Neural progenitor cell (in vitro differentiated cells): ENCODE measurements at places on chromosomes 12 and 14.
A peak's percentile ranks its signal among the peaks of the same experiment; 100 is the strongest.

- DNase-seq, result no peak
Observed at GRCh38 chr12:12539028-12539810, 23.4 kb downstream of the DUSP16 start.

DNA sequence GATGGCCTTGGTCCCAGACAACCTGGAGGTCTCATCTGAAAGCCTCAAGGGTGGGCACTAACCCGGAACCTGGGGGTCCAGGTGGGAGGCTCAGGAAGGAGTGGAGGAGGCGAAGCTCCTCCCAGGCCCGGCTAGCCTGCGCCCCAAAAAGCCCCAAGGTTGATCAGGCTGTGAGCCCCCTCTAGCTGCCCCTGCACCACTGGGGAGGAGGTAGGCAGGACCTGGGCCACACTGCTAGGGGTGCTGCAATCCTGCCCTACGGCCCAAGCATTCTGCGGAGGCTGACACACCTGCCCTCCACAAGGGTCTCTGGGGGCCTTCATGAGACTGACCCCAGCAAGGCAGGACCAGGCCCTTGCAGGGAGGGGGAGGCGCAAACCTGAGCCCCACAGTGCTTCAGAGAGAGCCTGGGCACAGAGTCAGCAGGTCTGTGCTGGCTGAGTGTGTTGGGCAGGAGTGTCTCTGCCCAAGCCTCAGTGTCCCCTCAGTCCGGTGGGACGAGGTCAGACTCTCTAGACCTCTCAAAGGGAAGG lies 51.9 kb downstream of the CCDC85C start:
- DNase-seq, result no peak

- no peak for DNase-seq
Observed at GRCh38 chr12:69569236-69569635, 16.0 kb upstream of the CCT2 start.

GRCh38 chr14:33996462-33996861 lies 45.6 kb upstream of the EGLN3 start:
- no peak for DNase-seq

- no peak for DNase-seq
Observed at GRCh38 chr12:1473418-1473817, 121.0 kb downstream of the FBXL14 start.

GRCh38 chr12:106369624-106370346 lies 12.2 kb downstream of the POLR3B start:
- no peak for DNase-seq

- no peak for DNase-seq
Observed at GRCh38 chr12:49966511-49967041, 4.9 kb downstream of the AQP5 start.

DNA sequence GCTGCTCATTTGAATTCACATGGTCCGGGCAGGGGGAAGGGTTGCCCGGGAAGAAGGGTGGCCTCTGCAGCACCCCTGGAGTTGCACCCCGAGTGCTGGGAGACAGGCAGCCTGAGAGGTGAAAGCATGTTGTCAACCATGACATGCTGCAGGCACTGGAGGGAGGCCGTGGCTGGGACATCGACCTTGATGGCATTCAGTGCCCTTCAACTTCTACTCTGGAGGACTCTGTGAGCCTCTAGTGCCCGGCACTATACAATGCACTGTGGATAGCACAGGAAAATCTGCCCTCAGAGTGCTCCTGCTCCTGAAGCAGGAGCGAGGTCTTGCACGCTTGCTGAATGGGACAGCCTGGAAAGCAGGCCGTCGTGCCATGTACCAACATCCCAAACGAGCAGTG lies 359.3 kb upstream of the FKBP4 start:
- no peak for DNase-seq

DNA sequence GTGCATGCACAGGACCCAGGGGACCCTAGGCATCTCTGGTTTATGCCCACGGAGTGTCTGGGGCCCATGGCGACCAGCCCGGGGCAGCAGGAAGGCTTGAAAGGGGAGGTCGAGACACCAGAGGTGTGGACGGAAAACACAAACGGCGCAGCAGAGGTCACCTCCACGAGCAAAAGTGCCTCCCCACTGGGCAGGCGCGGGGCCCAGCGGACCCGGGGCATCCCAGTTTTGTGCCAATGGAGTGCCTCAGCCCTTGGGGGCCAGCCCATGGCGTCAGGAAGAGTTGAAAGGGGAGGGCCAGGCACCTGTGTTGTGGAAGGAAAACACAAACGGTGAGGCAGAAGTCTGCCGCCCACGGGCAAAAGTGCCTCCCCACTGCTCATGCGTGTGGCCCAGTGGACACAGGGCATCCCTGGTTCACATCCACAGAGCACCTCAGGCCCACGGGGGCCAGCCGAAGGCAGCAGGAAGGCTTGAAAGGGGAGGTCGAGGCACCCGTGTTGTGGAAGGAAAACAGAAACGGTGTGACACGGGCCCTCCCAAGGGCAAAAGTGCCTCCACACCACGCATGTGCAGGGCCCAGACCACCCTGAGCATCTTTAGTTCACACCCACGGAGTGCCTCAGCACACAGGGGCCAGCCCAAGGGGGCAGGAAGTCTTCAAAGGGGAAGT lies 378.8 kb downstream of the ALG10 start:
- no peak for DNase-seq

GRCh38 chr12:20656600-20656999 lies 38.5 kb upstream of the SLCO1C1 start:
- peak; percentile 65 for DNase-seq

DNA sequence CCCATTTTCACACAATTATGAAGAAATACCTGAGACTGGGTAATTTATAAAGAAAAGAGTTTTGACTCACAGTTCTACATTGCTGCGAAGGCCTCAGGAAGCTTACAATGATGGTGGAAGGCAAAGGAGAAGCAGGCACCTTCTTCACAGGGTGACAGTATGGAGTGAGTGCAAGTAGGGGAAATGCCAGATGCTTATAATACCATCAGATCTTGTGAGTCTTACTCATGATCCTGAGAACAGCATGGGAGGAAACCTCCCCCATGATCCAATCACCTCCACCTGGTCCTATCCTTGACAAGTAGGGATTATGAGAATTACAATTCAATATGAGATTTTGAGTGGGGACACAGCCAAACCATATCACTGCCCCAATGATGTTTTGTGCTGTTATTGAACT lies 189.3 kb upstream of the CRY1 start:
- DNase-seq, result no peak

DNA sequence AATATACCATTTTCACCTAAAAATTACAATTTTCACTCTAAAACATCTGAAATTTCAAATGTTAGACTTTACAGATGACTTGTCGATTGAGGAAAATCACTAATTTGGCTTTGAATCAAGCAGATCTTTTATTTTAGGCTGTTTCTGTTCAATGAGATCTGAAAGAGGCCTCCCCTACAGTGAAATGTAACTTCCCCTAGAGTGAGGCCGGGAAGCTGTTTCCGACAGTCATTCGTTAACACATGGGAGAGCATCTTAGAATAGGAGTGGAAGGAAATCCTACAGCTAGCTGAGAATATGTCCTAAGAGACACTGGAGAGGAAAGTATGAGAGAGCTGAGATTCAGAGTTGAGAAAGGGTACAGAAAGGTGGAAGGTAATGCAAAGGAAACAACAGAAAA lies 5.7 kb upstream of the C14orf93 start:
- no peak for DNase-seq

DNA sequence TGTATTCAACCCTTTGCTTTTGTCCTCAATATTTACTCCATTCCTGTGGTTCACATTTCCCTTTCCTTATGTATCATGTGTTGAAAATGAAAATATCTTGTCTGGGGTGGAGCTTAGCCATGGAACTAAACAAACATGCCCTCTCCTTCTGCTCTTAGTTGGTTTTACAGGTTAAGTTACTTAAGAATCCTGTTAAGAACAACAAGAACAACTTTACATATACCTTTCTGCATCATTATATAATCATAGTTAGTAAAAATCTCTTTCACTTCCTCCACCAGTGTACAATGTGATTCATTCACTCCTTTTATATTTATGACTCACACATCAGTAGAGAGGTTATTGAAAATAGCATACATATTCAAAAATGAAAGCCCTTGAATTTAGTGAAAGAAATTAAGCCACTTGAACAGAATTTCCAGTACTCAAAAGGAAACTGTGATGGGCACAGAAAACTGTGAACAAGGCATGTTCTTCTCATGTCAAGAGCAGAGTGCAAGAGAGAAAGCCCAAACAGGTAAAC lies 307.7 kb downstream of the CCDC91 start:
- DNase-seq, result no peak

DNA sequence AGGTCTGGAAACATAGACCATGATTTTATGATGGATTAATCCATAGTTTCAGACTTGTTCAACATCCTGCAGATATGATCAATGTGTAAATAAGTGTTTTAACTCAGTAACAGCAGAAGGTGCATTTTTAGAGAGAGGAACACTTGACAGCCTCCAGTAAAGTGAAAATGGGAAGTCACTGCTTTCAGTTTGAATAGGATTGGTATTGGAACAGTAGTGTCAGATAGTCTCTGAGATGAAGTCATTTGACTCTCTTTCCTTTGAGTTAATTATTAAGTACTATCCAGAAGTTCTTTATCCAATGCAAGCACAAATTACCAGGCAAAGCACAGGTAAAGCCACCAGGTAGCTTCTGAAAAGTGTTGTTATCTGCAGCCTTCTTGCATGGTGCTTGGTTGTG lies 14.5 kb upstream of the NAV3 start:
- DNase-seq, result no peak

- no peak for DNase-seq
Observed at GRCh38 chr12:120225852-120226640, 25.1 kb upstream of the RPLP0 start.

- DNase-seq, result no peak
Observed at GRCh38 chr12:117111386-117111785, 12.2 kb upstream of the TESC start.
